ENCODE measurements at places on chromosomes 5 and 9.
A peak's percentile ranks its signal among the peaks of the same experiment; 100 is the strongest.

GRCh38 chr9:371349-371748 lies 156.7 kb downstream of the DOCK8 start:
- DNase-seq: peak; percentile 46

GRCh38 chr9:2337131-2337530 lies 284.5 kb upstream of the VLDLR start:
- no peak for DNase-seq

DNA sequence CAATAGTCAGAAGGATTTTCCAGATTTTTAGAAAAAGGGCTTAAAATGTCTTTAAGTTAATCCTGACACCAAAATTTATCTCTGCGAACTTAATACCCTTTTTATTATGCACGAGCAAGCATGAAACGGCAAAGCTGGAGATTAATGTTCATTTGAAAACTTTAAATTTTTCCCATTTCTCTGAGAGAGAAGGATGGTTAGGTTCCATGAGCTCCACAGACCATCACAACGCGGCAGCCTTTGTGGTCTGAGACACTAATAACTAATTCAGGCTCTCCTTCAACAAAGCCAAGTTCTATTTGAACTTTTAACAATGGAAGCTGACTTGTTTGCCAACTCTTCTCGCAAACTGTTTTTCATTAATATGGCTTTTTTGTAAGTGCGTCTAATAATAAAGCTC lies 94.7 kb downstream of the MYO10 start:
- no peak for DNase-seq

- no peak for DNase-seq
Measured at GRCh38 chr9:120413121-120414048, 166.6 kb downstream of the CDK5RAP2 start.

DNA sequence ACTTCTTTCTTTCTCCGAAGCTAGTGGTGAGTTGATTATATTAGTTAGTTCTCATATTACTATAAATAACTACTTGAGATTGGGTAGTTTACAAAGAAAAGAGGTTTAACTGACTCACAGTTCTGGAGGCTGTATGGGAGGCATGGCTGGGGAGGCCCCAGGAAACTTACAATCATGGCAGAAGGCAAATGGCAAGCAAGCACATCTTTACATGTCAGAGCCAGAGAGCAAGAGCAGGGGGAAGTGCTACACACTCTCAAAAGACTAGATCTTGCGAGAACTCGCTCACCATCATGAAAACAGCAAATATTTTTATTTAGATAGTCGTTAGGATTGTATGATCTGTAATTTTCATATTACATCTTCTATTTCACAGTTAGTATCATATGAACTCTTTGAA lies 711.2 kb downstream of the PTPRD start:
- DNase-seq: no peak

- no peak for DNase-seq
Measured at GRCh38 chr5:55608595-55609349, 74.0 kb upstream of the PLPP1 start.
